ENCODE measurements at places on chromosomes 7 and 10.

DNA sequence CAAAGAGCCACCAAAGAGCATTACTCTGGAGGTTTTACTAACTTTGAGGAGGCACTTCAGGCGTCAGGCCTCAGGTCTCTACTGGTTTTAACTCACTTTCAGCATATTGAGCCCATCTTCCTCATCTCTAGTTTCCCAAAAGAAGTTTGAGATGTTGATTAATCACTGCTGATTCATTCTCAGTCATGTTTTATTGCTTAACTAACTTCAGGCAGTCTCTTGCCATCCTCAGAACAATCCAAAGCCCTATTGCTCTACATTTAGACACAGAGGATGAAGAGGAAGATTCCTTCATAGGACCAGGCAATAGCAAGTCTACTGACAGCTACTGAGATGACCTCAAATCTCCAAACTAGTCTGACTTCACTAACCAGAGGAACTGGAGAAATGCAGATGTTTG, 39.1 kb upstream of the BET1 start:
- DNase-seq, result no peak

DNA sequence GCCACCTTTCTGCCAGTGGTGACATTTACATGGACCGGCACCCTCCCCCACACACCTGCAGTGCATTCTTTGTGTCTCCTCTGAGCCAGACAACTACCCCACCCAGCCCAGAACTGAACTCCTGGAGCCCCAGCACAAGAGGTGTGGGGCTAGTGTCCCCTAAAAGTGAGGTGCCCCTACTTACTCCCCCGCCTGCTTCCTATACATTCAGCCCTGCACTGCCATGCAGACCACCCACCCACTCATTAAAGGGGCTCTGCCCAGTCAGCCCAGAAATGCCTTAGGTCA, 1.9 kb downstream of the SAP25 start:
- DNase-seq, result no peak

DNA sequence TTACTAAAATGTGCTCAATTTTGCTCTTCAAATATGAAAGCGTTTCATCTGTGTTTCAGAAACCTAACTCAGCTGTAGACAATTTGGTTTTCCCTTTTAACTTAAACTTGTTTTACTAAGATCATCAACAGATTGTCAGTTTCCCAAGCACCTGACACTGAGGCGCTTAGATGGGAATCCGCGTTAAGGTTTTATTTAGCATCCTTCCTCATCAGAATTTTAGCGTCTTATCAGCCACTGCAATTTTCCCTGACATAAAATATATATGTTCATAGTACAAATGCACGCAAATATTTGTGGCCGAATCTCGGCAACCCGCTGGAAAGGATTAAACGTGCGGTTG, 1.2 kb downstream of the SGCE start:
- DNase-seq, result no peak

- DNase-seq, result no peak
Observed at GRCh38 chr7:116554911-116555310, 30.1 kb downstream of the CAV1 start.

- DNase-seq, result no peak
Observed at GRCh38 chr7:97982647-97983046, 7.3 kb downstream of the OCM2 start.

GRCh38 chr10:3366043-3366442, 193.5 kb upstream of the PITRM1 start:
- DNase-seq, result no peak

DNA sequence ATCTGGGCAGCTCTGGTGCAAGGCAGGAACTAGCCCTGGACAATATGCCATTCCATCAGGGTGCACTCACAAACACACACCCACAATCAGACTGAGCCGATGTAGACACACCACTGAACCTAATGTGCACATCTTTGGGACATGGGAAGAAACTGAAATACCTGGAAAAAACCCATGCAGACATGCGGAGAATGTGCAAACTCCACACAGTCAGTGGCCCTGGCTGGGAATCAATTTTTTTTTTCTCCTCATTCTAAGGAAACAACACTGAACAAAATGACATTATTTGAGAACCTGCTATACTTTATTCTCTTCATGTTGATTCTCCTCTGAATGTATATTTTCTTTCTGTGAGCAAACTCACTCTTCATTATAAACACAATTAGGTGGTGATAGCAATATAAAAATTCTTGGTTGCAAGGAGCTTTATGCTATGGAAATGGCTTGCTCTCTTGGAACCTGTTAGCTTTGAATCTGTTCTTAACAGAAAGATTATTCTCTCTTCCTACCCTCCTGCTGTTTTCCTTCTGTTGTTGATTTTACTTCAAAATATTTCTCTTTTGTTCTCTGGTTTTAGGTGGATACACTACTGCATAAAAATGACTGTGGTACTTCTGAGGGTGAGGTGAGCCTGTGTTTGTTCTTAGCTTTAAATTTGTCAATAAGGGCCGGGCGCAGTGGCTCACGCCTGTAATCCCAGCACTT, 33.0 kb upstream of the MICU1 start:
- DNase-seq, result no peak

DNA sequence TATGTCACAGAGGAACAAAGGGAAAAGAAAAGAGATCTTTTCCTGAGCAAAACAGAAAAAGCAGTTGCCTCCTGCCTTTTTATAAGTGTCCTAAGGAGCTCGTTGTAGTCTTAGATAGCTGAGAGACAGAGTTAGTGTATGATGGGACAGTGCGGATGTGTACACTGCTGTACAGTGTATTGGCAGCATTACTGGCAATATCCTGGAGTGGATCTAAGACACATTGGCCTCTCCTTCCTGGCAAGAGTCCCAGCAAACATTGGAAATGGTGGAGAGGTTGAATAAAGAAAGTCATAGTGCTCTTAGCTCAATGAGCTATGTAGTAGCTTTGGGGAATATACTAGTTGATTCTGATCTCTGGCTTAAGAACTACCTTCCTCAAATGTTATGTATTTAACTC, 22.7 kb downstream of the GARS1 start:
- DNase-seq, result no peak

DNA sequence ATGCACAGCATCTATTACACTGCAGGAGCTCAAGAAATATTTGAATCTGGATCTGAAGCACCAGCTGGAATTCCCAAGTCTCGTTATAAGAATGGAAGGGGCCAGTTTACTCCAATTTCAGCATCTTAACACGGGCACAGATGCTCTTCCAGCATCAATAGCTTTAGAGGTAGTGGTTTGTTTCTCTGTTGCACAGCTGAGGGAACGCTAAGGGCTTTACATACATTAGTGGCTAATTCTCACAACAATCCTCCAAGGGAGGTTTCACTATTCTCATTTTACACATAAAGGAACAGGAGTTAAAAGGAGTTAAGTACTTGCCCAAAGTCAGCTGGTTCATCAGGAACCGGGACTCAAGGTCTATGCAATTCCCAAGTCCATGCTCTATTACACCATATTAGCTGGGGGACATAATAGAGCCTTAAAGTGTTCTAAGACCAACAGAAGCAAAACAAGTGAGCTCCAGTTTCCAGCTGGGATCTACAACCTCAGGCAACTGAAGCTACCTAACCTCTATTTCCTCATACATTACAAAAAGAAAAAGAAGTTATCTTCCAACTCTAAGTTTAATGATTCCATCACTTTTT, 9.9 kb downstream of the XPNPEP1 start:
- no peak for DNase-seq
